Inflammatory macrophage treated with lipopolysaccharide for 4 hours (primary cell): ENCODE measurements at places on chromosomes 7 and 10.
A peak's percentile ranks its signal among the peaks of the same experiment; 100 is the strongest.

GRCh38 chr7:156060925-156061324 lies 248.7 kb upstream of the SHH start:
- DNase-seq = no peak

DNA sequence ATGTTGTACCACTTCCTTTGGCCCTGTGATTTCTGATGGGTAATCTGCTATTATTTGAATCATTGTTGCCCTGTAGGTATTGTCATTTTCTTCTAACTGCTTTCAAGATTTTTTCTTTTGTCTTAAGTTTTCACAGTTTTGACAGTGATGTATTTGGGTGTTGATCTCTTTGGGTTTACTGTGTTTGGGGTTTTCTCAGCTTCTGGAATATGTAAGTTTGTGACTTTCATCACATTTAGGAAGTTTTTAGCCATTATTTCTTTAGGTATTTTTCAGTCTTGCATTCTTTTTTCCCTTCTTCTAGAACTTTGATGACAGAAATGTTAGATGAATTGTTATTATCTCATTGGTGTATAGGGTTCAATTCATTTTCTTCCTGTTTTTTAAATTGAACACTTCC lies 23.1 kb upstream of the PON2 start:
- no peak for DNase-seq

DNA sequence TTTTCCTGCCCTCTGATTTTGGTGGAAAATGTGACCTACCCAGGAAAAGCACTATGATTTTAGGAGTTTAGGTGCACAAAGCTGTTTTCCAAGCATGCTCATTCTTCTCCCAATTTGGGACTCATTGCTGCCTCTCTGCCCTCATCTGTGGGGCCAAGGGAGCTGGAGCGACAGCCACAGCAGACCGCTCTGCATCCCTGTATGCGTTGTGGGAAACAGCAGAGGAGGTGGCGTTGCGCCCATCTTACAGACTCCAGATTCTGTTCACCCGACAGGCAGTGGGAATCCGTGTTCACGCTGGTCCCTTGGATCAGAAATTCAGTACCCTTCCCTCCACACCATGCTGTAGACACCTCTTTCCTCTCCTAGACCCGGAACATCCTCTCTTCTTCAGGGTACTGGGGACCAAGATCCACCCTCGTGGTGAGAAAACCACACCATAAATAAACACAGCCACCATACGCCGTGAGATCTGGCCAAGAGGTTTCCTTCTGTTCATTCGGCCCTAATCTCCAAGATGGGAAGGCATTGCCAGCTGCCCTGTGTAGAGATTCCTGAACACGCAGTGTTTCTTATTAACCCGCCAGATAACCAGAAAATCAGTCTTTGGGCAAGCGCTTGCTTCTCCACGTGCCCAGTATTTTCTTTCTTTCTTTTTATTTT lies 87.9 kb downstream of the CUX1 start:
- no peak for DNase-seq

DNA sequence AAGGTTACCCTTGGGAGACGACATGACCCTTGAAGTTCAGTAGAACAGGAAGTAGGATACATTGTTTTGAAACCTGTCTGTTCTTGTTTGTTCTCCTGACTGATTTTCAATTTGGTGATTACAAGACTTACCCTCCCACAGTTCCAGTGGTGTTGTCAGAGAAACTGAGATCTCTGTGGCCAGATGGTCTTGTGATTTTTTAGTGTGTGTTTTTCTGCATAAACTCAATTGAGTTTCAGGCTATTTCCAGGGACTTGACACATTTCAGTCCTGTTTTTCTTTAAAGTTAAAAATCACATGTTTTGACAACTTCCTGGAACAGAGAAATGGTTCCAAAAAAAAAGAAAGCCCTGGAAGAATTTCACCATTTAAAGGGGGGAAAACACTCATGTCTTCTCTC lies 22.3 kb downstream of the PIK3CG start:
- peak; percentile 75 for DNase-seq
